A172 (cell line): ENCODE measurements at places on chromosomes 7 and 10.

DNA sequence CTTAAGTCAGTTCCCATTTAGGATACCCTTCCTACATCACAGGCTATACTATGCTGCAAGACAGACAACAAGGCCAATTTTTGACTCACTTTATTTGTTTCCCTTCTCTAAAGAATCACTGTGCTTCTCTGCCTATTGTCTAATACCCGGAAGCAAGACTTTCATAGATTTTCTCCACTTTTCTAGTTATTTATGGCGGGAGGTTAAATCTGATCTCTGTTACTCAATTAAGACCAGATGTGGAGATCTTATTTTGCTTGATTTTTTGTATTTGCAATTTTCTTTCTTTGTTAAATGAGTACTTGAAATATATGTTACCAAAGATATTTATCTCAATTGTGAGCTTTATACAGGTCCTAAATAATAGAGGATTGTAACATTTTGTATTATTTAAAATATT lies 511.5 kb downstream of the ATRNL1 start:
- no peak for DNase-seq

DNA sequence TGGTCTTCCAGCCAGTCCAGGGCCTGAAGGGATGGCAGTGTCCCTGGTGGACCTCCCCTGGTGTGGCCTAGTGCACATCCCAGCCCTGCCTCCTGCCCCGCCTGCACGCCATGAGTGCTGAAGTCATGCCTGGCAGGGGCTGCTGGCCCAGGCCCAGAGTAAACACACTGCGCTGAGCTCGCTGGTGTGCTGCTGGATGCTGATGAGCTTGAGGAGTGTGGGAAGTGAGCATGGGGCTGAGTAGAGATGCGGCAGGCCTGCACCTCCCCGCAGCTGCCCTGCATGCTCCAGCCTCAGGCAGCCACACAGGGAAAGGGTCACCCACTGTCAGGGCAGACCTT lies 43.2 kb downstream of the HTRA1 start:
- DNase-seq: peak; percentile 75

- no peak for DNase-seq
Measured at GRCh38 chr7:64686493-64687184, 20.7 kb downstream of the ZNF107 start.

DNA sequence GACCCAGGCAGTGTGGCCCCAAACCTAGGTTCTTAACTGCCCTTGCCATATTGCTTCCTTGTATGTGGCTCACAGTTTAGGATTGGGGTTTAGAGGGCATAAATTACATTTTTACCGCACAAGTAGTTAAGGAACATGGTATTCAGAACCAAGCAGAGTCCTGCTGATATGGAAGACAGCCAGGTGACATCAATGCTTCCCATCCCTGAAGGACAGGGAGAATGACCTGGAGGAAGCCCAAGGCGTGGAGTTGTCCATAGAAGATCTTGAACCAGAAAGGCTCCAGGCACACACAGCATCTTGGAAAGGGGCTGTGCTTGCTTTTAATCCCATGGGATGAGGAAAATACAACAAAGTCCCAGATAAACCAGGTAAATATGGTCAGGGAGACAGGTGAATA lies 48.3 kb downstream of the ATXN7L1 start:
- no peak for DNase-seq

GRCh38 chr10:62171791-62172190 lies 96.9 kb downstream of the RTKN2 start:
- DNase-seq: peak; percentile 25

DNA sequence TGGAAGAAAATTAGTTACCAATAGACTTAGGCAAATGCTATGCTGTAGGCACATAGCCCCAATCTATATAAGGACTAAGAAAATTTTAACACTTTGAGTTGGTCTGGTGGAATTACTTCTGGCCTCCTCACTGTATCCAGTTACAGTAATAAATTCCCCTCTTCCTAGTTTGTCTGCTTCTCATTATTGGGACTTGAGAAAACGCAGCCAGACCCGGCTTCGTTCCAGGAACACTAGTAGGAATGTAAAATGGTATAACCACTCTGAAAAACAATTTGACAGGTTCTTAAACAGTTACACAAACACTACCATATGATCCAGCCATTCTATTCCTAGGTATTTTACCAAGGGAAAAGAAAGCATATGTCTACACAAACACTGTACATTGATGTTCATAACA lies 150.2 kb downstream of the VPS50 start:
- DNase-seq: no peak

GRCh38 chr7:29811586-29811985 lies 5.3 kb downstream of the WIPF3 start:
- DNase-seq: no peak

GRCh38 chr10:101062232-101063049 lies 652 bp downstream of the KAZALD1 start:
- no peak for DNase-seq

DNA sequence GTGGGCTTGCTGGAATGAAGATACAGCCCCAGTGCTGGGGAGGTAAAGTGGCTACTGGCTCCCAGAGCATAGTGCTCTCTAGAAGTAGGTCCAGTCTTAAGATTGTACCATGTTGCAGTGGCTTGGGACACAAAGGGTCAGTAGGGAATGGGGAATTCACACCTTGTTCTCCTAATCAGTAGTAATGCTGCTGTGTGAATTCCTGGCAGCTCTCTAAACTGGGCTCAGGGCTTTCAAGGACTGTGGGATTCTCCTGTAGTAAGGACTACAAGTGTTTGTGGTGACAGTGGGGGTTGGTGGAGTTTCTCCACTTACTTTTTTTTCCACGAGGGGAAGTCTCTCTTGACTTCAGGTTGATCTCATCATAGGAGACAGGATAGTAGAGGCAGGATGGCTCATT lies 226.2 kb upstream of the TEX47 start:
- no peak for DNase-seq

DNA sequence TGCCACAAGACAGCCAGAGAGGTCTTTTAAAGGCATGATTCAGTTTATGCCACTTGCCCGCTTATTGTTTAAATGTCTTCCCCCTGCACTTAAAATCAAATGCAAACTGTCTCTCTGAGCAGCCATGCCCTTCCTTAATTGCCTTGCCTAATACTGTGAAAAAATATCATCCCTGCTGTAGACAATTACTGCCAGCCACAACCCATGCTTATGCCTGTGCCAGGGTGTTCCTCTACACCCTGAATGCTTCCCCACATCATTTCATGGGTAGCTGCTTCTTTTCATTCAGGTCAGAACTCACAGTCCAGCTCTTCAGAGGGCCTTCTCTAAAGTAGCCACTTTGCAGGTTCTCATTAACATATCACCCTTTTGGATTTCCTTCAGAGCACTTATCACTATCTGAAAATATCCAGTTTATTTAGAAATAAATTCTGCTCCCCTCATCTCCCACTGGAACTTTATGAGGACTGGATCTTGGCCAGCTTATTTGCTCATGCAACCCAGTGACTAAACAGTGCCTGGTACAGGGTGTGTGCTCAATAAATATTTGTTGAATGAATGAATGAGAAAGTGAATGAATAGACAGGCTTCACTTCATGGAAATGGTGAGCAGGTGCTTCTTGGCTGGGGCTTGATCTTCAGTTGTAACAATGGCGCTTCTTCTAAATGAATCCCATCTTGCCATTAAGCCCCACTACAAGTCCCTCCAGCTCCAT lies 162.4 kb upstream of the MDFIC start:
- no peak for DNase-seq

DNA sequence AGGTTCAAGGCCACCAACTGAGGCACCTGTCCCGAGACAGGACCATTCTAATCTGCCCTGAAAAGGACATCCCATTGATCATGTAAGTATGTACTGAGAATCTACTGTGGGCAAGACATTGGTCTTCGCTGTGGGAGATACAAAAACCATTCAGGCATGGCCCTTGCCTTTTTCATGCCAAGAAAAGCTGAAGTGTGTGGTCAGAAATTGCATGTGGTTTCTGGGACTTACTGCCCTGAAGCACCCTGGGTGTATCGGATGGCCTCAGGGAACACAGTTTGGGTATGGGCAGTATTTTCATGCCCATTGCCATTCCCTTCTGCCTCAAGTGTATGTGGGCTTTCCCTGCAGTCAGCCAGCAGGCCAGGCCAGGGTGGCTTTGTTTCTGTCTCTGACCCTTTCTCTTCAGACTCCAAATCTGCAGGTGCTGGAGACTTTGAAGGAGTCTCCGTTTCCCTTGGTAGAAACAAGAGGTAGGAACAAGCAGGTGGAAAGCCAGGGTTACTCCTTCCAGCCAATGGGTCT lies 285.7 kb downstream of the ZEB1 start:
- no peak for DNase-seq

DNA sequence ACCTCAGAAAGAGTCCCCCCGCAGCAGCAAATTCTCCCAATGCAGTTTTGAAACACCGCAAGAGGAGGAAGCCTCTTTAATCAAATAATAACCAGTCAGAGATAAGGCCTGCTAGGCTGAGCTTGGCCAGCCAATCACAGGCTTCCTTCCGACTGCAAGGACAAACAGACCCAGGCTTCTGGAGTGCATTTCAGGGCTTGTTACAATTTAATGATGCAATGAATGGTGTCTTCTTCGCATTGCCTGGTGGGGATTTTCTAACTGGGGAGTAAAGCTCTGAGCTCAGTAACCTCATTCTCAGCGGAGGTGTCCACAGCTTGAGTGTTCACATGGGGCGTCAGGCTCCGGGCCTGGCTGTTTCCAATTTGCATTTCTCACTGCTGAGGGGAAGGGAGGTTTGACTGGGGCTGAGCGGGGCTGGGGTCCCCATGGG lies 31.8 kb upstream of the GPAM start:
- no peak for DNase-seq

GRCh38 chr10:77386838-77387237 lies 250.8 kb downstream of the KCNMA1 start:
- peak; percentile 68 for DNase-seq

GRCh38 chr7:158312789-158313188 lies 274.8 kb downstream of the PTPRN2 start:
- DNase-seq: no peak

- no peak for DNase-seq
Measured at GRCh38 chr10:132626761-132627665, 89.4 kb downstream of the INPP5A start.

DNA sequence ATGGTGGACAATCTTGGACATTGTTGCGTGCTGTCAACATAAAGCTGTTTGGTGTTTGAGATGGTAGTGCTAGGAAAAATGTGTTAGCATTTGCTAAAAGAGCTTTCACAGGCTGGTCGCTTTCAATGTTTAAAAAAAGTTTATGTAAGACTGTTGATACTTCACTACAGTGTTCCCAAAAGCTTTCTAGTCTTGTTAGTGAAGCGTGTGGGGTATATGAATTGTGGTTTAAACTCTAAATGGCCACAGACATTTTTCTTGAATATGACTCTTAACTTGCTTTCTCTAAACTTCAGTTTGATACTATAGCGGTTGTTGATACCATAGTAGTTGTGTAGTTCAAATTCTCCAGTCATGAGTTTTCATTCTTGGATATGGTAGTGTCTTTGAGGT lies 44.9 kb downstream of the MCU start:
- DNase-seq: no peak

GRCh38 chr7:27946351-27946750 lies 206.4 kb downstream of the TAX1BP1 start:
- no peak for DNase-seq

GRCh38 chr10:78459639-78460037 lies 426.0 kb downstream of the RPS24 start:
- DNase-seq: no peak

GRCh38 chr7:127938588-127938987 lies 92.6 kb downstream of the LRRC4 start:
- peak; percentile 63 for DNase-seq

DNA sequence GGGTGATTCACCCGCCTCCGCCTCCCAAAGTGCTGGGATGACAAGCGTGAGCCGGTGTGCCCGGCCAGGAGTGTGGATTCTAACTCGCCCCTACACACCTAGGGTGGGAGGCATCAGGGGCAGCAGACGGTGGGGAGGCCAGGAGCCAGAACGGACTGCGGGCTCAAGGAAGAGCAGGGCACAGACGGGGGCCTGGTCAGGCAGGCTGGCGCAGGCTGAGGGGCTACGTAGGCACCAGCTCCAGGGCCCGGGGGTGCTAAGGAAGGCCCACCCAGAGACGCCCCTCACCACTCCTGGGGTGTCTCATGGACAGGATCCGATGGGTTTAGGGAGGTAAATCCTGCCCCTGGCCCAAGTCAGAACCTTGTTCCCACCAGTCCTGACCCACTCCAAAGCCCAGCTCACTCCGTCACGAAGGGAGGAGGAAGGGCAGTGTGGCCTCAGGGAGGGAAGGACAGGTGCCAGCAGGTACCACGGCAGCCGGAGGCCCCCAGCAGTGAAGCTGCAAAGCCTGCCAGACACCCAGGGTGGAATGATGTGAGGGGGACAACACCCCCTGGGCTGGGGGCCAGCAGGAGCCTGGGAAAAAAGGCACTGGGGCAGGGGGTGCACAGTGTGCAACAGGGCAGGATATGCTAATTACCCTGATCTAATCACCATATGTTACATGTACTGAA lies 251.4 kb downstream of the MAD1L1 start:
- DNase-seq: no peak

DNA sequence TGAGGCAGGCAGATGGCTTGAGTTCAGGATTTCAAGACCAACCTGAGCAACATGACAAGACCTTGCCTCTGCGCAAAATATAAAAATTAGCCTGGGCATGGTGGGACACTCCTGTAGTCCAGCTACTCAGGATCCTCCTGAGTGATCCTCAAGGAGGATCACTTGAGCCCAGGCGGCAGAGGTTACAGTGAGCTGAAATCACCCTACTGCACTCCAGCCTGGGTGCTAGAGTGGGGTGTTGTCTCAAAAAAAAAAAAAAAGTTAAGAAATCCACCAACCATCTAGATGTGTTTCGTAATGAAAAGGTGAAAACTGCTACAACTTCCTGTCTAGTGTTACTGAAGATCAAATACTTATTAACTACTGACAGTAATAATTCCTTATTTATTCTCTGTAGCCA lies 8.1 kb downstream of the GLCCI1 start:
- DNase-seq: no peak

DNA sequence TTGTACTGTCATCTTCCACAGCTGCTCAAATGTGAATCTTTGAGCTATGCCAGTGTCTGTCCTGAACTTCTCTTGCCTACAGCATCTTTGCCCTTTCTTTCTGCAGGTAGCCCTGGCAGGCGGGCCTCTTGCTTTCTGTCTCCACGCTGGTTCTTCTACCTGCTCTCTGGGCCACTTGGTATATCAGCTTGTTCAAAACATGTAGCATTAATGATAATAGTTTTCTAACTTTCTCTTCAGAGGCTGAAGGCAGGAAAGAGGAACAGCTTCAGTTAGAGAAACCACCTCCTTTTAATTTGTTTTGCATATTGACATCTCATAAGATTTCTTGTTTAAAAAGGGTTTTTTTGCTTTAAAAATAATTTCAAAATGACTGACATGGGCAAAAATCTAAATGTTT lies 923 bp upstream of the FGL2 start:
- DNase-seq: no peak

GRCh38 chr7:28922624-28923331 lies 35.4 kb downstream of the TRIL start:
- DNase-seq: peak; percentile 67

- DNase-seq: no peak
Measured at GRCh38 chr7:81887098-81888090, 117.5 kb upstream of the HGF start.

DNA sequence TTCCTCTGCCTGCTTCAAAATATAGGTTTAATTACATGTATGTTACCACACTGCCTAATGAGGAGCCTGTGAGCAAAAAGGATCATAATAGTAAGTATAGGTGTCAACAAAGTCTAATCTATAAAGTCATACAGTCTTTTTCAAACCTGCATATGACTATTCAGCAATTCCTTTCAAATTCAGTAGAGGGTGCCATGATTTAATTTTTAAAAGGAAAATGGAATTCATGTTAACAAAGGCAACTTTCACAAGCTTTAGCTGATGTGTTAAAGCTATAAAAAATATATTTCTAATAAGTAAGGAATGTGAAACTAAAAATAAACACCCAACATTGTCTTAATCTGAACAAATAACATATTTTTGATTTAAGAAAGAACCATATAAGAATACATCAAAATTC lies 52.1 kb downstream of the MPP7 start:
- no peak for DNase-seq
